ENCODE measurements at places on chromosomes 11 and 22.

DNA sequence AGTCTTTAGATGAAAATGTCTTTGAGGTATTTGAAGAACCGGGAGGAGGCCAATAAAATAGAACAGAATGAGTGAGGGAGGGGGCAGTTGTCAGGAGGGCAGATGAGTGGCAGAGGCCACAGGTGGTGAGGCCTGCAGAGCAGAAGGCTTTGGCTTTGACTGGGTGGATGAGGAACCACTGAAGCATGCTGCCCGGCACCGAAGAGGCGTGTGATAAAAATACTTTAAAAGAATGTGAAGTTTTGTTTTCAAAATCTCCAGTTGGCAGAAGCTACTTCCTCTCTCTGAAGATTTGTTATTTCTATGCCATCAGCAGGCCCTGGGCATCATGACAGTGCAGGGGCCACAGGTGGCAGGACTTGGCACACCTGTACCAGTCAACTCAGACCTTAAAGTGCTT lies 6.3 kb downstream of the MS4A12 start:
- DNase-seq, result no peak

DNA sequence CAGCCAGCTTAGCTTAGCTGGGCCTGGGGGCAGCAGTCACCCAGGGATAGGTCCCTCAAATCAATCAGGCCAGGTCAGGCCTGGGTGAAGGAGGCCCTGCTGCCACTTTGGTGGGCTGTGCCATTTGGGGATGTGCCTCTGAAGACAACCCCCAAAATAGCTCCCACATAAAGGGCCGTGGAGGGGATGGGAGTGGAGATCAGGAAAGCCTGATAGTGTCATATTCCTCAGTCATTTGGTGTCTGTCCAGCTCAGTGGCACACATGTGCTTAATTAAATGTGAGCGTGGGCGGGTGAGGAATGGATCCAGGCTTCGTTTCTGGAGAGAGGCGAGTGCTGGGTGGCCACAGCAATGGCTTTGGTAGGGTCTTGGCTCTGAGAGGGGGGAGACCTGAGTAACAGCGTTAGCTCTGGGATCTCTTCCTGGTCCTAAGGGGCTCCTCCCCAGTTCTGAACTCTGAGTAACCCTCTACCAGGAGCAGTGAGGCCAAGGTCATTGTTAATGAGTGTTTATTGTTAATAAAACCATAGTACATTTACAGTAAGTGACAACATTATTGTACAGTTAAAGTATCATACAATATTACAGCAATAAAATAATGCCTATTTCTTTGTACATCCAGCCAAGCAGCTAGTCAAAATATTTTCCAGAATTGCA lies 45.2 kb downstream of the NAT10 start:
- no peak for DNase-seq

GRCh38 chr11:33388793-33389525 lies 131.8 kb downstream of the HIPK3 start:
- DNase-seq, result no peak

DNA sequence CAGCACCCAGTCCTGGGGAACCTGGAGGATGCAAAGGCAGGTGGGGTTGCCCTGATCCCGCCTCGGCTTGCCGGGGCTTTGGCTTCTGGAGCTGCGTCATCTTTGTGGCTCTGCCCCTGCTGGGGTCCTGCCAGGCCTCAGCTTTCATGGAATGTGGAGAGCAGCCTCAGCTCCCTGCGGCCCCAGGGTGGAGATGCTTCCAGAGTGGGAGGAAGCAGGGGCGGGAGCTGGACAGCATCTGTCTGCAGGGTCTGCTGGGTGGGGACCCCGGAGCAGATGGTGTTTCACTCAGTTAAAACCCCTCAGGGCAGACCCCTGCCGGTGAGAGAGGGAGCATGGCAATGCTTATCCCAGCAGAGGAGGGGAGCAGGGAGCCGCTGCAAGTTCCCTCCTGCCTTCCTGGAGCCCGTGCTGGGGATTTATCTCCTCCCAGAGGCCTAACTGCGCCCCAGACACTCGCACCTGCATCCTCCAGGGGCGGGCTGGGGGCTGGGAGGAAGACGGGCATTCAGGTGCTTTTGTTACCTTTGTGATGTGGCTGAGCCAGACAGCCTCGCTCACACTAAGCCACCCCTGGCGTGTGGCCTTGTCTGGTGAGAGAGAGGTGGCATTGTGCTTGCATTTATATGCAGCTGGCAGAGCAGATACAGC lies 15.7 kb downstream of the GRIK4 start:
- DNase-seq, result no peak

GRCh38 chr11:78767027-78767932 lies 192.6 kb upstream of the NARS2 start:
- DNase-seq, result no peak

DNA sequence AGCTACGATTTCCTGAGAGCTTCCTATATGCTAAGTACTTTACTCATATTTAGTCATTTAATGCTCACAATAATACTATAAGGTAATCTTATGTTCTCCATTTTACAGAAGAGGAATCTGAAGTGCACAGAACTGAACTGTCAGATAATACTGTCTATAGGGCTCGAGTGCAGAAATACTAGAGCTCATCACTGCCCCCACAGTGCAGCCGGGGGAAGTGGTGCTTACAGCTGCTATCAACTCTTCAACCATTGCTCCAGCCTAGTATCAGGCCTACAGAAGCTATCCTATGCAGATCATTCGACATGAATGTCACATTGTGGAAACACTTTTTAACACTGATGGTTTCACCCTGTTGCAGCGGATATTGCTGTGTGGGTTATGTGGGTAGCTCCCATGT lies 929.9 kb downstream of the NTM start:
- DNase-seq, result no peak

DNA sequence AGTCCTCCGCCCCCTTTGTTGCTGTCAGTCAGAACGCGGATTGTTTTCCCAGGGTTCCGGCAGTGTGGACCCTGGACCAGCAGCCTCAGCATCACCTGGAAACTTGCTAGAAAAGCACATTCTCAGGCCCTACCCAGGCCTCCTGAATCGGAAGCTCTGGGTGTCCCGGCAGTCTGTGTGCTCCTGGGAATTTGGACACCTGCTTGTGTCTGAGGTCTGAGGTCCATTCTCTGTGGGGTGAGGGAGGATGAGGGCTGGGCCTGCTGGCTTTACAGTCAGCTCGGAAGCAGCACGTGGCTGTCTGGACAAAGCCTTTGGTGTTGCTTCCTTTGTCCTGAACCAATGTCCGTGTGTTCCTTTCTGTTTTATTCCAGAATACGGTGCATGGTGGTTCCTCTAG lies 299.7 kb downstream of the TBC1D22A start:
- no peak for DNase-seq

- DNase-seq, result no peak
Observed at GRCh38 chr22:27970596-27971220, 51.7 kb upstream of the PITPNB start.

GRCh38 chr11:132496341-132496740 lies 1036.0 kb downstream of the OPCML start:
- DNase-seq, result no peak

- no peak for DNase-seq
Observed at GRCh38 chr11:94933223-94934130, 39.9 kb downstream of the CWC15 start.

DNA sequence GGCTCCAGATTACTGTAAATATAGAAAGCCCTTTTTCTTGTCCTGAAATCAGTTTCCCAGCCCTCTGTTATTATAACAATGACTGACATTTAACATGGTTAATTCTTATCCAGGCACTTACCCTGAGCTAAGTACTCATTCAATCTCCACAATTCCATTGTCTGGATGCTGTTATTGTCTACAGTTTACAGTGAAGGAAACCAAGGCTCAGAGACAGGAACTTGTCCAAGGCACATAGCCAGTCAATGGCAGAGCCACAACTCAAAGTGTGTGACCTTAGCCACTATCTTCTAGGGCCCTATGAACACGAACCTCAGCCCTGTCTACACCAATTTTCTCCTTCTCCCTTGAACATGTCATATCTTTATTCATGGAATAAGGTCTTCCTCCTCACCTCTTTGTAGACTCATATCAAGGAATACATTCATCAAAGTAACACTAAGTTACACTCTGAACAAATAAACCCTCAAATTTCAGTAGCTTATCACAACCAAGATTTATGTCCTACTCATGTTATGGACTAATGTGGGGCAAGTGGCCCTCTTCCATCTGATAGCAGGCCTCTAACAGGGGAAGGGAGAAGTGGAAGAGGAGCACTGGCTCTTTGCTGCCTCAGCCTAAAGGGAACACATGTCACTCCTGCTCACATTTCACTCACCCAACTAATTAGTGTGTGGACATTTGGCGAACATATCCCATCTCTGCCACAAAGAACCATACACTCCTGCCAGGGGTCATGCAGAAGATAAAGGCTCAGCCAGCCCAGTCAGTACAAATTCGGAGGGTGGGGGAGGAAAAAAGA lies 39.3 kb upstream of the APLNR start:
- no peak for DNase-seq

GRCh38 chr11:104623518-104623917 lies 274.7 kb downstream of the CASP12 start:
- DNase-seq, result no peak

DNA sequence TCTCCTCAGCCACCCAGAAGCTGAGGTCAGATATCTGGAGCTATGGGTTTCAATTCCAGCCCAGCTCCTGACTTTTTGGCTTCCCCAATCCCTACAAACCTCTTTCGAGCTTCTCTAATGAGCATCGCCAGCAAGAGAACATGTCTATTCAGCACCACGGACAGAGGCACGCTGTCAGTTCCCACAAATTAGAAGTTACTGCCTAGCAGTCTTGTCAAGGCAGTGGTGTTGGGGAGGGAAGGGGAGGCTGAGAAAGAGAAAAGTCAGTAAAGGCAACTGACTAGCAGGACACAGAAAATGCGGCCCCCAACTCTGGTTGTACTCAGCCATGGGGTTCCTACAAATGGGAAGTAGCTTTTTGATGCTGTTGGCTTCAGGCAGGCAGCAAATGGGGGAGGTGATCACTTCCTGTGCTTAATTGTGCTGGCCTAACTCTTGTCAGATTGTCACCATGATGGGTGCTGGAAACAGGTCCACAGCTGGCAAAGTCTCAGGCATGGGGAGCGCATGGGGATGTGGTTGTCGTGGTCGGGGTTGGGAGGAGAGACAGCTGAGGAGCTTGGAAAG lies 205.9 kb downstream of the ST3GAL4 start:
- DNase-seq, result no peak

- no peak for DNase-seq
Observed at GRCh38 chr22:30033901-30034300, 46.4 kb upstream of the HORMAD2 start.

GRCh38 chr11:43135966-43136534 lies 175.7 kb upstream of the API5 start:
- DNase-seq, result no peak

DNA sequence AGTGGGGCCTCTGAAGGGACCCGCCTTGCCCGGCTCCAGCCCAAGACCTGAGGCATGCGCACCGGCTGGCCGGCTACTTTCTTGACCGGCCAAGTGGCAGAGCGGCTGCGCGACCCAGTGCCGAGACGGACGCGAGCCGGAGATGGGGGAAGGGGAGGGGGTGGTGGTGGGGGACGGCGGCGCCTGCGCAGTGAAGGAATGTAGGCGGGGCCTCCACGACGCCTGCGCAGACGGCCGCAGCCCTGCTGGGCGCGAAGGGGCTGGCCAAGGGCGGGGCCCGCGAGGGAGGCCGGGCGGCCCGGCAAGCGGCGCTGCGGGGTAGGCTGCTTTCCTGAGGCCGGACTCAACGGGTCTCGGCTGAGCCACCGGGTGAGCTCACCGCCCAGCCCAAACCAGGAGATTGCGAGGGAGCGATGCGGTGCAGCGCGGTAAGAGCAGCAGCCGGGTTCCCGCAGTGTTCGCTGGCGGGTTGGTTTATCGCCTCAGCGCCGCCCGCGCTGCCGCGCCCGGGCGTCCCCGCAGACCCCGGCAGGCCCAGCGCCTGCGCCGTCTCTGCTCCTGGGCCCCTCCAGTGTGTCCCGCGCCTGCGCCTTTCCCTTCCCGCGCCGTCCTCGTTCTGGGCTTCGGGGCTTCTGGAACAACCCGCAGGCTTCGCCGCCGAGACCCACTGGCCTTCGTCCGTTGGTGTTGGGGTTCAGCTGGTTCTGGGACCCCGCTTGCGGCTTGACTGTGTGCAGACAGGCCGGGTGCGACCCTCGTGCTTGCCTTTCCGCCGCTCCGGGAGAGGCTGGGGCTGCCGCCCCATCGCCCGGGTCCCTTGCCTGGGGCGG lies at the start of gene SPECC1L:
Gene SPECC1L, plus strand, starts transcription at position 276 of the 830 bp plus-strand sequence. CDS start 31,401 bp downstream, outside the sequence.
- peak; percentile 84 for DNase-seq

DNA sequence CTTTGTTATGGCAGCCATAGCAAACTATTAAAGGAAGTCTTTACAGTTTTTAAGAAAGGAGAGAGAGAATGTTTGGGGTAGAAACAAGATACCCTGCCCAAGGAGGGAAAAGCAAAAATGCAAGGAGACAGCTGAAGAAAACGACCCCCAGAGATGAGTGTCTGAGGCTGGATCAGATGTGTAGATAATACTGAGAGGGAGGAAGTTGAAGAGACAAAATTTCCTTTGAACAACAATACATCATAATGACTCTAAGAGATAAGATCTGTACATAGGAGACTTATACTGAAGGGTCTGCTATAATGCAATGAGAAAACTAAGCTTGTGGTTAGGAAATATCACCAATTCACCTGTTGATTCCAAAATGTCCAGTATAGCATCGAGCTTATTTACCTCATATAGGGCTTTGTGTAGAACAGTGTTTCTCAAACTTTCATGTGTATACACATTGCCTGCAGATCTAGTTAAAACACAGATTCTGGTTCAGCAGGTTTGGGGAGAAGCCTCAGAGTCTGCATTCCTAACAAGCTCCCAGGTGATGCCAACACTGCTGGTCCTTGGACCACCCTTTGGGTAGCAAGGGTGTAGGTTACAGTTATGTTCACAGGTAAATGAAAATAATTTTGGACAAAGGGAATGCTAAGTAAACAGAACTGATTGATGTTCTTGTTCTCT lies 5.8 kb upstream of the CEP295 start:
- no peak for DNase-seq

DNA sequence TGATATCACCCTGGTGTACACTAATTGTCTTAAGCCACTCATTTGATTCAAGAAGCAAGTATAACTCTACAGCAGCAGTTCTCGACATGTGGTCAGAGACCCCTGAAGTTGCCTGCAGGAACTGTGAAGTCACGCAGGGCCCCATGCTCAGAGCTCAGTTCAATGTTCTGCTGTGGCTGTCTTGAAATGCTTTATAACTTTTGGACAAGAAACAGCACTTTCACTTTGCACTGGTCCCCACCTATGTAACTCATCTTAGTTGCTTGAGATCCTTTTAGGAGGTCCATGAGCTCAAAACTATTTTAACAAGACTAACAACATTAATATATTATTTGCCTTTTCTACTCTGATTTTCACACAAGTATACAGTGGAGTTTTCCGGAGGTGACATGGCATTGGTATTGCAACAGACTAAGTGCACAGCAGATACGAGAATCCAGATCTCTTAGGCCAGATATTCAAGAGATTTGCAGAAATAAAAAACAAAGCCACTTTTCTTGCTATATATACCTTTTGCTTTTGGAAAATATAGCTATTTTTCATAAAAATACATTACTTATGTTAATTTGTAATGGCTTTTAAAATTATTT lies 64.8 kb downstream of the PRR5L start:
- DNase-seq, result no peak

- DNase-seq, result no peak
Observed at GRCh38 chr11:88402192-88402715, 64.7 kb upstream of the CTSC start.

DNA sequence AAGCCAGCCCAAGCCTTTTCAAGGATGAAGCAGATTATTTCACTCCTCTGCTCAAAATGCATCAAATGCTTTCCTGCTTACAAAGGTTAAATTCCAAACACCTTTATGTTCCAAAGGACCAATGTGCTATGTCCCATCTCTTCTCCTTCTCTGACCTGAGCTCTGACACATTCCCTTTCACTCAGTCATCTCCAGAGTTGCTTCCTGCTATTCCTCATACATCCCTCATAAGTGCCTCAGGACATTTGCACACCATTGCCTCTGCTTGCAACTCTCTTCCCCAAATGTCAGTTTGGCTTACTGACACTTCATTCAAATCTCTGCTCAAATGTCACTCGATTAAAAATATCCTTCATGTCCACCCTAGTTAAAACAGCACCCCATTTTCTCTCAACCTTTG lies 53.3 kb upstream of the BMAL1 start:
- DNase-seq, result no peak
